ENCODE measurements at places on chromosomes 2 and 18.
A peak's percentile ranks its signal among the peaks of the same experiment; 100 is the strongest.

DNA sequence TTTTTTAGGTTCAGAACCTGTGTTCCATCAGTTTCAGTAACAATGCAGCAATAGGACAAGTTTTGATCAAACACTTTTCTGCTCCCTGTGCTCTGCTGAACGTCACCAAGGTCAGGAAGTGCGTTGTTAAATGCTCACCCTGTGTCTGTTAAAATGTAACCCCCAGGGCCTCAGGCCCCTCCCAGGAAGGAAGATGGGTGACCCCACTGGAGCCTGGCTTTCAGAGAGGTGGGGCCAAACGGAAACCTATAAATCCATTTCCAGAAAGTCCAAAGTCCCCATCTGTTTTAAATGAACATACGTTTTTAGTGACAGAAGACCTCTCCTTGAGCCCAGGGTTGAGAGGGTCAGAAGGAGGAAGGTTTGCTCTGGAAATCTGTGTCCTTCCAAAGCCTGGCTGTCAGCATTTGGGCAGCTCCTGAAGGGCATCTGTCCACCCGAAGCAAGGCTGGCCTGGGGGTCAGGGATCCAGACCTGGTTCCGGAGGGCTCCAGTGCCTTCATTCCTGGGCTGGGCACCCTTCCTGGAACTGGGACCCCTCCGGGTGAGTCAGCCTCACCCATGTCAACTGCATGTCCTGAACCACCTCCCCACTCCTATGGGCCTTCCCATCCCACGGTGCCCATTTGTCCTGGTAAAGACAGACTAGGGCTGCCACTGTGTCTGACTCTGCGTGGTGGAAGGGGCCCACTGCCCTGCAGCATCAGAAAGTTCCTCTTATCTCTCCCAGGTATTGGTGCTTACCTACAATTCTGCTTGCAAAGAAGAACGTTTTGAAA lies 117.4 kb upstream of the COPS8 start:
- peak; percentile 37 for DNase-seq

GRCh38 chr2:20680744-20681375 lies 13.9 kb downstream of the GDF7 start:
- DNase-seq, result no peak

DNA sequence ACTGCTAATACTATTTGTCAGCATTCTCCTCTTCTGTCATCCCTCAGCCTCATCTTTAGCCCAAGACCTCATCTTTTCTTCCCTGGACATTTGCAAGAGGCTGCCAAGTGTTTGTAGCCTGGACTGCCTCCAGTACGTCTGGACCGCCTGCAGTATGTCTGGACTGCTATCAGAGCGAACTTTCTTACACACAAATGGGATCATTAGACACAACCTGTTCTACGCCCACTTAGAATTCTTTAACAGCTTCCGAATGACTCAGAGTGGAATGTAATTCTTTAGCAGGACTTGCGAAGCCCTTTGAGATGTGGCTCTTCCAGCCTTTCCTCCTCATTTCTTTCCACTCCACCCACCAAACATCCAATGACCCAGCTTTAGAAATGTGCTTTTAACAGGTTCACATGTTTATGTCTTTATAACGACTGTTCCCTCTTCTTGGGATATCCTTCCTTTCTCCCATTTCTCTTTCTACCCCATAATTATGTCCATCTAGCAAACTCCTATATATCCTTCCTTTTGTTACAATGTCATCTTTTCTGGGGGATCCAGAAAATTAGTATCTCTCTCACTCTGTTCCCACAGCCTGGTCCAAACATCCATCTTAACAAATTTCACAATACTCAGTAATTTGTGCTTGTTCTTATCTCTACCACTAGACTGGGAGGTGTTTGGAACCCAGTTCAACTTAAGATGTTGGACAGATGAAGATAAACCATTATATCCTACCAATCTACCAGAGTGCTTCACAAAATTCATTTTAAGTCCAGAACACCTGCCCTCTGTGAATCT lies 171.3 kb upstream of the PGAP1 start:
- DNase-seq, result peak; percentile 66

DNA sequence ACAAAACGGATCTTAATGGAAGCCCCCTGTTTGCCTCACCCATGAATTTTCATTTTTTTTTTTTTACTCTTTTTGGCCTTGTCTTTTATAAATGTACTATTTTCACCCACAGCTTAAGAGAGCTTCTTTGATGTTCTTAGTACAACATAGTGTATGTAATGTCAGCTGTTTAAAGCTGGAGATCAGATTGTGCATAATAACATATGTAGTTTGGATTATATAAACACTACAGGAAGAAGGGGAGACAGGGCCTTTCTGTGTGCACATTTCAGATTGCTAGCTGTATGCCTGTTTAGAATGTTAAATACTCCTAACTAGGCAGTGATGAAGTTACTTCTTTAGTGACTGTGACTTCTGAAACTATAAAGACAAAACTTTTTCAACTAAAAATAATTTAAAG lies 2.1 kb upstream of the TANC1 start:
- DNase-seq, result no peak

DNA sequence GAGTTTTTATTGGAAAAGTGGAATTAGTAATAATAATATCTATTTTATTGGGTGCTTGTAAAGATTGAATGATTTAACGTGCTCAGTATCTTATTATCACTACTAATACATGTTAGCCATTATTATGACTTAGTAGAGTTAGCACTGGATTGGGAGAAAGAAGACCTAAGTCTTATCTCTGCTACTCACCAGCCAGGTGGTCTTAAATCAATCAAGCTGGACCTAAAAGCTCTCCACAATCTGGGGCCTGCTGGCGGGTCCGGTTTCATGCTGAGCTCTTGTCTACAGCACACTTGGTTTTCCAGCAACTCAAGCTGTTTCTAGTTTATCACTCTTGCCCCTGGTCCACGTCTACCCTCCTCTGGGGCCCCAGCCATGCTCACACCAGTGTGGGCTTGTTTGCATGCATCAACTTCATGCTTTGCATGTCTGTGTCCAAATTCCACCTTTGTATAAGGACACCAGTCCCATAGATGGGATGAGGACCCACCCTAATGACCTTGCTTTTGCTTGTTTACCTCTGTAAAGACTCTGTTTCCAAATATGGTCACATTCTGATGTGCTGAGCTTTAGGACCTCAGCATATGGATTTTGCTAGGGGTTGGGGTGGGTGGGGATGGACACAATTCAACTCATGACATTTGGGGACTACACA lies 363.1 kb downstream of the LPIN1 start:
- no peak for DNase-seq

- DNase-seq, result no peak
Measured at GRCh38 chr2:158125756-158126498, 24.3 kb downstream of the UPP2 start.

GRCh38 chr2:71685941-71686611 lies 232.7 kb downstream of the DYSF start:
- DNase-seq, result no peak

Measured in right forelimb (tissue), 1 donor.